ENCODE measurements at places on chromosomes 3 and 15.
A peak's percentile ranks its signal among the peaks of the same experiment; 100 is the strongest.

DNA sequence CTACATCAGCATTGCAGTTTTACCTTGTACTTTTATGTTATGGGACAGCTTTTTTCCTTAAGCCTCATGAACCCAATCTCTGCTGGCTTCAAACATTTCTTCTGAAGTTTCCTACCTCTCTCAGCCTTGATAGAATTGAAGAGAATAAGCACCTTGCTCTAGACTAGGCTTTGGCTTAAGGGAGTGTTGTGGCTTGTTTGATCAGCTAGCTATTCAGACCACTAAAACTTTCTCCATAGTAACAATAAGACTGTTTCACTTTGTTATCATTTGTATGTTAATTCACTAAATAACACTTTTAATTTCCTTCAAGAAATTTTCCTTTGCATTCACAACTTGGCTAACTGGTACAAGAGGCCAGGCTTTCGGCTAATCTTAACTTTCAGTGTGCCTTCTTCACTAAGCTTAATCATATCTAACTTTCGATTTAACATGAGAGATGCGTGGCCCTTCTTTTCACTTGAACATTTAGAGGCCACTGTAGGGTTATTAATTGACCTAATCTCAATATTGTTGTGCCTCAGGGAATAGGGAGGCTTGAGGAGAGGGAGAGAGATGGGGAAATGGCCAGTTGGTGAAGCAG is 8.1 kb upstream of the TIGIT start:
- no peak for DNase-seq

DNA sequence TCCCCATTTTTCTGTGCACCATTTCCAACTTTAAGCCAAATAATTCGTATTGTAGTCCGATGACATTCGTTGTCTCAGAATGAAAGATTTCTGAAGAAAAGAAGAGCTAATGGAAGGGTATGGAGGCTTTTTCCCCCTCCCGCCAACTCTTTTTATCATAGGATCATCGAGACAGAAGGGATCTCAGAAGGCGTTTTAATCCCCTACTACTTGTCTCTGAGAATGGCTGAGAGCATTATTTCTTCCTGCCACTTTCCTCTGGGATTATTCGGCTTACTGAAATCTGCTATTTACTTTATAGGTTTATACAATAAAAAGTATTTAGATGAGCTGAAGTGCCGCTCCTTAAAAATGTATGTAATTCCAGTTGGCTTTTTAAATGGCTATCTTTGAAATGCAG is 789.8 kb downstream of the EDEM1 start:
- no peak for DNase-seq

DNA sequence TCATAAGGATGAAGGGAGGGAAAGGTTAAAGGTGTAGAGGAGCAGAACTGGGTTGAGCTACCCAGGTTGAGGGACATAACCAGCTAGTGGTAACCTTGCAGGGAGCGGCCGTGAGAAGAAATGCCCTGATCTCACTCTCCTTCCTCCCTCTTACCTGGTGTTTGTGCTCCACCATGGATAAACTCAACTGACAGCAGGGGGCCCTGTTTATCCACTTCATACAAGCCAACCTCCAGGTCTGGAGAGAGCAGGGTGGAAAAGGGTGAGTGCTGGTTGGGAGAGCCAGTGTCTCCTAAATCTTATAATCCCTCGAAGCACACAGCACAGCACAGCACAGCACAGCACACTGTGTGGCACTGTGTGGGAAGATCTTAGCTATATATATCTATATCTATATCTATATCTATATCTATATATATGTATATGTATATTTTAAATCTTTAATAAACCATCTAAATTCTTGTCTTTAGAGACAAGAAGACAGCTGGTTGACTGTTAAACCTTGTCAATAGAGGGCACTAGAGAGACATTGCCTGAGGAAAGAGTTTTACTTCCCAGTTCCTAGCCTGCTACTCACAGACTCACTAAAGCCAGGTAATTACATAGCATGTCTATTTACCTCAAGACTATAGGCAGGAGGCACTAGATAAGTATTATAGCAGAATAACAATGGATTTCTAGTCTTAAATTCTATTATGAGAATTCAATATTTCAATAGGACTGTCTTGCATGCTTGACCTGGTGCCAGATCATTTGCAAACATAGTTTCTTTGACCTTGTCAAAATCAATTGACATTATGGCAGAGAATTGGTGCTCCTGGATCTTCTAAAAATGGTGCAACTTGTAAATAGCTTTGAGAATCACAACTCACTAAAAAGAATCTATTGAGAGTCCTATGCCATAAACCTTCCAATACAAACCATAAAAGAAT is 21.7 kb upstream of the FMN1 start:
- no peak for DNase-seq

GRCh38 chr3:2861120-2861519 is 249.1 kb downstream of the IL5RA start:
- DNase-seq, result no peak

DNA sequence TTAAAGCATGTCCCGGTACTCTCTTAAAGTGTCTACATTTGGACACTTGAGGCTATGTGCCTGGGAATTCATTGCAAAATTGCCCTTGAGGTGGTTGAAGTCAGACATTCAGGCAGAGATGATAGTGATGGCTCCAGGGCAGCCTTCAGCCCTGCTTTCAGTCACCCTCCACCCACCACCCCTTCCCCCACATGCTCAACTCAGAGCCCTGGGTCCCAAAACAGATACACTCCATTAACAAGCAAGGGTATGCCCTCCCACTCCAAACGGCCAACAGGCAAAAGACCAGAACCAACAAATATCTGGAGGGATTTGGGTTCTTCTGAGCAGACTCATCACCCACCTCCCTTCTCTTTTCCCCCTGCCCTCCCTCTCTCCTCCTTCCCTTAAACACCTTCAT is 29.9 kb upstream of the VIPR1 start:
- DNase-seq, result no peak

DNA sequence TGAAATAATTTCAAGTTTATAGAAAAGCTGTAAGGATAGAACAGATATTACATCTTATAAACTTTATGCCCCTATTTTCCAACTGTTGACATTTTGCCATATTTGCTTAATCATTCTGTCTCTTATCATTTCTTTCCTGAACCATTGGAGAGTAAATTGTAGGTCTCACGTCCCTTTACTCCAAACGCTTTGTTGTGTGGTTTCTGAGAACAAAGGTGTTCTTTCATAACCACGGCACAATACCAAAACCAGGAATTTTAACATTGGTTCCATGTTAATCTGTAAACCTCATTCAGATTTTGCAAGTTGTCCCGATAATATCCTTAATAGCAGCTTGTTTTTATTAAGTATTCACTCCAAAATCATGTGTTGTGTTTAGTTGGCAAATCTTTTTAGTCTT is 134.8 kb downstream of the AKAP13 start:
- DNase-seq, result no peak

- DNase-seq, result peak; percentile 85
Measured at GRCh38 chr15:40902605-40903561, 8.6 kb downstream of the VPS18 start.

- DNase-seq, result peak; percentile 75
Measured at GRCh38 chr3:184345317-184346144, 8.1 kb downstream of the FAM131A start.

DNA sequence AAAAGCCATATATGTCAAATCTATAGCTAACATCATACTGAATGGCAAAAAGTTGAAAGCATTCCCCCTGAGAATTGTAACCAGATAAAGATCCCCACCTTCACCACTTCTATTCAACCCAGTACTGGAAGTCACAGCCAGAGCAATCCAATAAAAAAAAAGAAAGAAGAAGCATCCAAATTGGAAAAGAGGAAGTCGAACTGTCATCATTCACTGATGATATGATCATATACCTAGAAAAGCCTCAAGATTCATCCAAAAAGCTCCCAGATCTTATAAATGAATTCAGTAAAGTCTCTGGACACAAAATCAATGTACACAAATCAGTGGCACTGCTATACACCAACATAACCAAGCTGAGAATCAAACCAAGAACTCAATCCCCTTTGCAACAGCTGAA is 97.4 kb downstream of the CBLB start:
- DNase-seq, result no peak

GRCh38 chr3:73762855-73763254 is 138.1 kb upstream of the PDZRN3 start:
- no peak for DNase-seq

GRCh38 chr3:51622413-51622812 is 48.6 kb upstream of the TEX264 start:
- no peak for DNase-seq

DNA sequence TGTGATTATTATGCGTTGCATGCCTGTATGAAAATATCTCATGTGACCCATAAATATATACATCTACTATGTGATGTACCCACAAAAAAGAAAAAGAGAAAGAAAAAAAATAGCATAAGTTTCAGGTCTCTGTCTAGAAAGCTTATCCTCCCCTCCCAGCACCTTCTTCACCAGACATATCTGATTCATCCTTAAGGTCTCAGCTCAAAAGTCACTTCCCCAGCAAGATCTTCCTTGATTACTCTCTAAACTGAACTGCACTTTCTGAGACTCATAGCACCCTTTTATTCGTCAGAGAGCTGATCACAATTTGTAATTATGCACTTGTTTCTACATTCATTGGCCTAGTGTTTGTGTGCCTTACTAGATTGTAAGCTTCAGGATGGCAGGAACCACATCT is 11.1 kb upstream of the PTPN9 start:
- DNase-seq, result no peak

DNA sequence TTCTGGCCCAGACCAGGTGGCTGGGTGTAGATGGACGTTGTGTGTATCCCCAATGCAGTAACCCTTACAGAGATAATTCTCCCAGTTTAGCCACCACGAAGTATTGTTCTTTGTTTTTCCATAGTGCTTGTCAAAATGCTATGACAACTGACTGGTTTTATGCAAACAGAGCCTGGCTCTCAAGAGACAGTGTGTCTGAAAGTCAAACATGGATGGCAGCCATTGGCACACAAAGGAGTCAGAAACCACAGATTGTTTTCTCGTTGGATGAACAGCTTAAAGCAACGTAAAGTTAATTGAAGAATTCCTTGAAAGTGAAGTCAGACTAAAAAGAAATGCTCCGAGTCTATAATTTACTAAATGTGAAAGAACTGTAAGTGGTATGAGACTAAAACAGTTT is 91.2 kb downstream of the FILIP1L start:
- no peak for DNase-seq

- DNase-seq, result no peak
Measured at GRCh38 chr3:142337994-142338393, 109.8 kb downstream of the XRN1 start.

DNA sequence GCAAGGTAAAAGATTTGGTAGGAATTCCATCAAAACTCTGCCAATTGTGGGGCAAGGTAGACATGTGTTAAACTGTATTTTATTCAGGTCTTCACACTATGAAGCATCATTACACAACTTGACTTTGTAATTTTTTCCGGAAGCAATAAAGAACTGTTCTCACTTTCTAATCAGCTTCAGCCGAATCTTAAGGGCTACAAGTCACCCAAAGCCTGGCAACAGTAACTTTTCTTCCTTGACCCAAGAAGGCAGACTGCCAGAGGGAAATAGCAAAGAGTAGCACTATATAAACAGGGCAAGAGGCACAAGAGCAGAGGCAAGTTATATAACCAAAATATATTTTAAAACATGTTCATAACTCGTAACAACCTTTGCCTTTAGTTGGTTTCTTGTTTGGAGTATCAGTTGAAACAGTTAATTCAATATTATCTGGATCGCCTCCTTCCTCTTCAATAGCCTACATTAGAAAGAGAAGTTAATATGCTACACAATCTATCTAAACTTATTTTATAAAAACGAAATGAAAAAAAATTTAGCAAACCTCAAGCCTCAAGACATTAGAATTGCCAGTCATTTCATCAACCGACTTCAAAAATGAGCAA is 1.4 kb downstream of the SLTM start:
- no peak for DNase-seq

DNA sequence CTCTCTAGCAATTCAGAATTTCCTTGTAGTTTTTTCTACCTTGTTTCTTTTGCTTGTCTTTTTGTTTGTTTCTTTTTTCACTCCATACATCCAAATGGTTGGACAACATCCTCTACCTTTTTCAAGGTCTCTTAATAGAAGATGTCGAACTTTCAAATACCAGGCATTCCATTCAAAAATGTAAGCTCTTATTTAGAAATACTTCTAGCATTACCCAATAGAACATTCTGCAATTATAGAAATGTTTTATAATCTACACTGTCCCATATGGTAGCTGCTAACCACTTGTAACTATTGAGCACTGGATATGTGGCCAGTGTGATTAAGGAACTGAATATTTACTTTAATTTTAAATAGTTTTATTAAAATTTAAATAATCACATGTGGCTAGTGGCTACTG is 196.2 kb upstream of the MRPL3 start:
- no peak for DNase-seq

All from Right ventricle myocardium inferior (tissue), 1 donor.